ENCODE measurements at places on chromosomes 13 and 19.

GRCh38 chr19:42158926-42159325 is 26.7 kb upstream of the POU2F2 start:
- no peak for DNase-seq

DNA sequence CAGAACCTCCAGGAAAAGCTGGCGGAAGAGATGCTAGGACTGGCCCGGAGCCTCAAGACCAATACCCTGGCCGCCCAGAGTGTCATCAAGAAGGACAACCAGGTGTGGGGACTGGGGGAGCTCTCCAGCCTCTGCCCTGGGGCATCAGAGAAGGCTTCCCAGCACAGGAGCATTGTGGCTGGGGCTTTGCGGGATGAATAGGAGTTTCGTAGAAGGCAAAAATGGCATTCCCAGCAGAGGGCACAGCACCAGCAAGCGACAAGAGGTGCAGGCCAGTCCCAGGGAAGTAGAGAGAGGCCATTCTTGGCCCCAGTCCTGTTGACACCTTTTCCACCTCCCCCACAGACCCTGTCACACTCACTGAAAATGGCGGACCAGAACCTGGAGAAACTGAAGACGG is 4.1 kb downstream of the USE1 start:
- no peak for DNase-seq

- DNase-seq: peak; percentile 26
Observed at GRCh38 chr13:87669379-87669978, 1.7 kb upstream of the SLITRK5 start.

GRCh38 chr19:1839658-1840540 is 8.4 kb downstream of the REXO1 start:
- DNase-seq: no peak

DNA sequence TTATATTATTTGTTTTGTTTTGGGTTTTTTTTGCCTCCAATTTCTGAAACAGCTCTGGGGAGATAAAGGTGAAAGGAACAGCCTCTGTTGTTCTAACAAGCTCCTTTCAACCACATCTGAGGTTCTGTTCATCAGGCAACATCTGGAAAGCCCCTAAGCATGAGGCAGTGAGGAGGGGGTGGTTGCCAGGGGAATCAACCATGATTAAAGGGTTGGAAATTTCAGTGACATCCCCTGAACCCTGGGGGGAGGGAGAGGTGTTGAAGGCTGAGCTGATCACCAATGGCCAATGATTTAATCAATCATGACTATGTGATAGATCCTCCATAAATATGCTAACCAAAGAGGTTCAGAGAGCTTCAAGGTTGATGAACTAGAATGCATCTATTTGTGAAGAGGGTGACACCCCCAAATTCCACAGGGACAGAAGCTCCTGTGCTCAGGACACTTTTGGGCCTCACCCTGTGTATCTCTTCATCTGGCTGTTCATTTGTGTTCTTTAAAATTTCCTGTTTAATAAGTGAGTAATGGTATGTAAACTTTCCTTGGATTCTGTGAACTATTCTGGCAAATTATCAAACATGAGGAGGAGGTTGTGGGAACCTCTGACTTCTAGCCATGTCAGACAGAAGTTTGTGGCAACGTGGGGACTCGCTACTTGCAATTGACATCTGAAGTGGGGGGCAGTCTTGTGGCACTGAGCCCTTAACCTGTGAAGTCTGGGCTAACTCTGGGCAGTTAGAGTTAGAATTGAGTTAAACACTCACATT is 221.3 kb downstream of the NHLRC3 start:
- DNase-seq: no peak

DNA sequence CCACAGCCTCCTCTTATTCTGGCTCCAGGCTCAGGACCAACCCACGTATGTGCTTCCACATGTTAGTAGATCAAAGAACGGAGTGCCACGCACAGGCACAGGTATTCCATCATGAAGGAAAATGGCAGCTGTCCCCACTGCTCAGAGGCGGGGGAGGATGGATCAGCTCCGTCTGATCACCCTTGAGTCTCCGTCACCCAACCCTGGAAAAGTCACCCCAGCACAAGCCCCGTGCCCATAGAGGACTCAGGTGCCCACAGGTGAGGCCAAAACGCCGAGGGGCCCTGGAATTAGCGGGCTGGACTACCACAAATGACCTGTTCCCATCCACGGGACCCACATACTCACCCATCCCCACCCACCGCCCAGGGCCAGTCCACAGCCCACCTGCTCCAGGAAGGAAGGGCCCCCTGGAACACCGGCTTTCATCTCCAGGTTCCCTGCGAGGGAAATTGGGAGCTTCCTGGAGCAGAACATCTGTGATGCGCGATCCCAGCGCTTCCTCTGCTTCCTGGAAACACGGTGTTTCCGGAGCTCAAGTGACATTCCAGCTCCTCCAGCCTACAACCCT is 120.5 kb upstream of the SPACA7 start:
- DNase-seq: no peak

GRCh38 chr13:109314101-109314500 is 472.3 kb downstream of the IRS2 start:
- DNase-seq: no peak

GRCh38 chr13:51494156-51494555 is 41.3 kb upstream of the INTS6 start:
- DNase-seq: no peak

DNA sequence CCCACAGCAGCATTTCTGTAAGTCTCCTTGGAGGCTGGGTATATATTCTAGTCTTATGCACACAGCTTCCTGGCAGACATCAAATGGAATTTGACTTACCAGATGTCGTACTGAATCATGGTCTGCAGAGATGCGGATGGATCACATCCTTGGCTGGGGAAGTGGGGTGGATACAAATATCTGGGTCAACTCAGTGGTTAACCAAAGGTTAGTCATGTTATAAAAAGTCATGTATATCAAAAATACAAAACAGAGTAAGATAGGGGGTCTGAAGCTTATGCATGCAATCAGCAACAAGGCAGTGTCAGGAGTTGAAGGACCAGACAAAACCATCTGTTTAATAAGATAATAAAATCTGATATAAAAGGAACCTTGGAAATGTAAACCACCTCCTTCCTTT is 61.9 kb downstream of the WASF3 start:
- no peak for DNase-seq

GRCh38 chr19:6590258-6590826 is 608 bp downstream of the CD70 start:
- no peak for DNase-seq

GRCh38 chr13:37608750-37609339 is 10.3 kb upstream of the POSTN start:
- no peak for DNase-seq

- no peak for DNase-seq
Observed at GRCh38 chr13:109586509-109587346, 199.7 kb downstream of the IRS2 start.

Data from hematopoietic multipotent progenitor cell (in vitro differentiated cells).